Astrocyte (in vitro differentiated cells and primary cell): ENCODE measurements at places on chromosomes 6 and 20.

DNA sequence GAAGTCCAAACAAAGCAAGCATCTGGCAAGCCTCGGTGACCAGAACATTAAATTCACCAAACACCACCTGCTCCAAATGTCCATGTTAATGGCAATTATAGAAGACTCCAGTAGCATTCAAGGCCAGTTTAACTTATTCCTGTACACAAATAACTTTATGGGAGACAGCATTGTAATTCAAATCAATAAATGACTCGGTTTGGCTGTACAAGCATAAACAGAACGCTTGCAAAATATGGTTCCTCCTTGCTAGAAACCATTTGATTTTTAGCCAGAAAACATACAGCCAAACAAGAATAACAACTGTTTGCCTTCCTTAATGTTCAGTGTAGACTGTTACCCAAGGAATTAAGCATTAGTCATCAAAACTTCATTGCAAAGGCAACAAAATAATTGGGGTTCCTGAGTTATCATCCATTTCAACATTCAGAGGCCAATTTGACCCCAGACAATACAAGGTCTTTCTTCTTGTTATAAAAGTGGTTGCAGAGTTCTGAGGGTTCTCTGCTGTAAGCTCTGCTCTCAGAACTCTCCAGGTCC lies 125.1 kb downstream of the BFSP1 start:
- no peak for DNase-seq

GRCh38 chr6:25992413-25993340 lies 30.1 kb downstream of the TRIM38 start:
- DNase-seq: peak; percentile 76

DNA sequence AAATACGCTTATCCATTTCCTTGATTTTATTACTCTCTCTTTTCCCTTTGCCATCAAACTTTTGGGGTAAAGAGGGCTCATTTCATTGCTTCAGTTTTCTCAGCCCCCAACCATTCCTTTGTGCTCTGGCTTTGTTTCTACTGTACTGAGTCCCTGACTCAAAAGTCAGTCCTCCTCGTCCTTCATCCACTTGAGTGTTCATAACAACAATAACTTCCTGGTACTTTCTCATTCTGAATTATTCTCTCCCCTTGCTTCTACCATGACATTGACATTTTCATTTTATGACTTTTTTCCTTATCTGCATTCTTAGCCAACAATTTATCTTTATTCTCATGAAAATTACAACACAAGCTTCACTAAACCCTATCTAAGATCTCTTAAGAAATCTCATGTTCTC lies 911 bp downstream of the ENPP3 start:
- no peak for DNase-seq

DNA sequence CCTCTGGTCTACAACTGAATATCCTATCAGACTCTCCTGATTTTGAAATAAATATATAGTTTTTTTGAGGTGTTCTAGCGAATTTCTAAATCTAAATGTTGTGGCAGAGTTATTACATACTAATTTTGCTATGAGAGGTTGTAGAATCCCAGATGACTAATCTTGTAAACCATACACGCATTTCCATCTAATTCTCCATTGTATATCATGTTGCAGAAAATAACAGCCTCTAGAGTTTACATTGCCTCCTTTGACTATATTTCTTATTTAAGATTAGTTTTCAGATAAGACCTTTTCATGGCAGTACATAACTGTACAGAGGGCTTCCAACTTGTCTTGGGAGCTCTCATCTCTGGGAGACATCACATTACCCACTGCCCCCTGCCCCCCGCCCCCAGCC lies 22.9 kb downstream of the PTPN1 start:
- DNase-seq: no peak

DNA sequence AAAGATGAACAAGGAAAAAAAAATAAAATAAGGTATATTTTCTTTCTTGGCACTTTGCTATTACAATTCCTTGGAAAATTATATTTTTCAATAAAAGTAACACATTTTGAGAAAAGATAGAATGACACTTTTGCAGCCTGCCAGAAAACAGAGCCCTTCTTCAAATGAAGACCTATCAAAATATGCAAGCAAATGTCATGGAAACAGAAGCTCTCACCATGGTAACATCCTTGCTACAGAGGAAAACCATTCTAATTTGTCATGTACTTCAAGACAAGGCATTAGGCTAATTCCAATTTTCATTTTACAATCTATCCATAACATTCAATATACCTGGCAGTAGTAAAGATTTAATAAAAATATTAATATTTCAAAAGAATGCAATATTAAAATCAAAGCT lies 177.9 kb downstream of the RNGTT start:
- DNase-seq: peak; percentile 8

DNA sequence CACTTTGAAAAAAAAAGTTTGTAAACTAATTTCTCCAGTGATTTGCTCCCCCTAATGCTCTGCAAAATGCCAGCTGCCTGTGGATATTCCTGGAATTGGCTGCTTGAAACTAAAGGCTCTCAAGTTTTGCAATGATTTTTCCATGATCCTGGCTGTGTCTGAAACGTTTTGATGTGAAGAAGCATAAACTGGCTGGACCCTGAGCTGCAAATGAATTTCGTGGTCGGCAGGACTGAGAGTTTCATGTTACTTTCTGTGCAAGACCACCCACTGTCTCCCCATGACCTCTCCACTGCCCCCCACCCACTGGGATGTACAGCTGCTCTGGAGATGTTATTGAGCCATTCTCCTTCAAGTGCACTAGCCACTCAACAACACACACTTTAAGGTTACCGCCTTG lies 171.3 kb upstream of the SSTR4 start:
- no peak for DNase-seq
